Thoracic aorta (tissue), 2 donors: ENCODE measurements at places on chromosomes 11 and 22. TPM values are rescaled to one million over a fixed set of nuclear protein-coding genes. Genes with fewer than 3 reads are reported as not detected.

RFPL3 gene
- total RNA-seq: not detected

LGR4 gene
- 48.6 TPM for total RNA-seq

XNDC1N gene
- 7.7 TPM for total RNA-seq

CATSPER1 gene
- total RNA-seq: not detected

ARHGAP8 gene
- total RNA-seq: 4.0 TPM

MRGPRE gene
- total RNA-seq: not detected
